ENCODE measurements at places on chromosomes 16 and 17.

- DNase-seq, result no peak
Measured at GRCh38 chr16:82773018-82773417, 146.2 kb downstream of the CDH13 start.

DNA sequence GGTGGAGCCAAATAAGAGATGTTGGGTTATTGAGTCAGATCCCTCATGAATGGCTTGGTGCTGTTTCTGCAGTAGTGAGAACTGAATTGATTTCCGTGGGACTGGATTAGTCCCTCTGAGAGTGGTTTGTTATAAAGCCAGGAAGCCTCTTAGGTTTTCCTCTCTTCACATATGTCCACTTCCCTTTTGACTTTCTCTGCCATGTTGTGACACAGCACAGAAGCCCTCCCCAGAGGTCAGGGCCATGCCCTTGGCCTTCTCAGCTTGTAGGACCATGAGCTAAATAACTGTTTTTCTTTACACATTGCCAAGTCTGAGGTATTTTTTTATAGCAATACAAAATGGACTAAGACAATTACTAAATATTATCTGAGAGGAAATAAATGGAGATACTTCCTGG, 10.3 kb upstream of the HAPSTR1 start:
- no peak for DNase-seq

GRCh38 chr17:1920948-1921351, 91.1 kb downstream of the RPA1 start:
- no peak for DNase-seq

DNA sequence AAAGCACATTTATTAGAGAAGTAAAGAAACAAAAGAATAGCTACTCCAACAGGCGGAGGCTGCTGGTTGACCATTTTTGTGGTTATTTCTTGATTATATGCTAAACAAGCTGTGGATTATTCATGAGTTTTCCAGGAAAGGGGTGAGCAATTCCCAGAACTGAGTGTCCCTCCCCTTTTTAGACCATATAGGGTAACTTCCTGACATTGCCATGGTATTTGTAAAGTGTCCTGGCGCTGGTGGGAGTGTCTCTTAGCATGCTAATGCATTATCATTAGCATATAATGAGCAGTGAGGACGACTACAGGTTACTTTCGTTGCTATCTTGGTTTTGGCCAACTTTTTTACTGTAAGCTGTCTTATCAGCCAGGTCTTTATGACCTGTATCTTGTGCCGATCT, 12.2 kb upstream of the HS3ST4 start:
- DNase-seq, result no peak

GRCh38 chr17:68693466-68693865, 92.3 kb upstream of the FAM20A start:
- no peak for DNase-seq
